Keratinocyte (primary cell): ENCODE measurements at places on chromosomes 16 and 17.

DNA sequence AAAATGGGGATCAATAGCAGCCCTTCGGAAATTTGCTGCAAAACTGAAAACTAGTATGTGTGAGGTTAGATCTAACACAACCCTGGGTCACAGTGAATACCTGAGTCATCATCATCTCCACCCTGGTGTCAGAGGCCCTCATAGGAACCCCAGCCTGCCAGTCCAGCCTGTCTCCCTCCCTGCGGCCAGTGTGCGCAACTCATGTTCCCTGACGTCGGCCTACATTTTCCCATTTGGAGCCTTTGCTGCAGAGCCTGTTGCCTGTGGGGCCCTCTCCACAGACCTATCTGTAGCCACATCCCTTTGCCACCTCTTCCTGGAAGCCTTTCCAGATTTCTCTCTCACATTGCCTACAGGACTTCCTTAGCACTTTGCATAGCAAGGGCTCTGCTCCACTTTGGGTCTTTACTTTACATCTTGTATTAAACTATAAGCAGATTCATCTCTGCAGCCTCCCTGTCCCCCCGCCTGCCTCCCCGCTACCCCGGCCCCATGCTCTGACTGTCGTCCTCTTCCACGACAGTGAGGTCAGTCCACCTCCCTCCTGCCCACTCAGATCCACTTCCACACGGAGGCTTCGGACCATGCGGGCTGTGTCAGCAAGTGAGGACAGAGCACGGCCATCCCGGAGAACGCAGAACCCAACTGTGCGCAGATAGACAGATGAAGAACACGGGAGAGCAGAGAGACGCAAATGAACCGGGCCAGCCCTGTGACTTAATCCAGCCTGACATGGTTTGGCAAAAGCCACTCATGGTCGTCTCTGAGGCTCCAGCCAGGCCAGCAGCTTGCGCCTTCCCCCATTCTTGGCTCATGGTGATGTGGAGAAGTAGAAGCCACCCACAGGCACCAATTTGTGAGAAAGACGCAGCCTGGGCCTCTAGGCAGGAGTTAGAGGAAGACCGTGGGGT, 31.0 kb downstream of the NGFR start:
- no peak for DNase-seq

DNA sequence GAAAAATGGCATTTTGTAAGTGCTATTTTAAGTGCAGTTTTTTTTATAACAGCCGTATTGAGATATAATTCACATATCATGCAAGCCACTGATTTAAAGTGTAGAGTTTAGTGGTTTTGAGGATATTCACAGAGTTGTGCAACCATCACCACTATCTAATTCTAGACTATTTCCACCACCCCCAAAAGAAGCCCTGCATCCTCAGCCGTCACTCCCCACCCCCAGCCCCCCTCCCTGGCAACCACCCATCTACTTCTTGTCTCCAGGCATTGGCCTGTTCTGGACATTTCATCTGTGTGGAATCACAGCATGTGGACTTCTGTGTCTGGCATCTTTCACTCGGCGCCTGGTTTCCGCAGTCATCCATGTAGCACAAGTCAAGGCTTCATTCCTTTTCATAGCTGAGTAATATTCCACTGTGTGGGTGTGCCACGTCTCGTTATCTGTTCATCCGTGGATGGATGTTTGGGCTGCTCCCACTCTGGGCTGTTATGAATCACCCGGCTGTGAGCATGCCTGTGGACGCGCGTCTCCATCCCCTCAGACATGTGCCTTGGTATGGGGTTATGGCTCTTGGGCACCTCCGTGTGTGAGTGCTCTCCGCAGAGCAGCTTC, 138.4 kb upstream of the CIBAR2 start:
- no peak for DNase-seq

- DNase-seq: no peak
Measured at GRCh38 chr16:87375426-87376135, 8.0 kb downstream of the FBXO31 start.

- DNase-seq: no peak
Measured at GRCh38 chr17:3647769-3648555, 11.4 kb downstream of the CTNS start.

DNA sequence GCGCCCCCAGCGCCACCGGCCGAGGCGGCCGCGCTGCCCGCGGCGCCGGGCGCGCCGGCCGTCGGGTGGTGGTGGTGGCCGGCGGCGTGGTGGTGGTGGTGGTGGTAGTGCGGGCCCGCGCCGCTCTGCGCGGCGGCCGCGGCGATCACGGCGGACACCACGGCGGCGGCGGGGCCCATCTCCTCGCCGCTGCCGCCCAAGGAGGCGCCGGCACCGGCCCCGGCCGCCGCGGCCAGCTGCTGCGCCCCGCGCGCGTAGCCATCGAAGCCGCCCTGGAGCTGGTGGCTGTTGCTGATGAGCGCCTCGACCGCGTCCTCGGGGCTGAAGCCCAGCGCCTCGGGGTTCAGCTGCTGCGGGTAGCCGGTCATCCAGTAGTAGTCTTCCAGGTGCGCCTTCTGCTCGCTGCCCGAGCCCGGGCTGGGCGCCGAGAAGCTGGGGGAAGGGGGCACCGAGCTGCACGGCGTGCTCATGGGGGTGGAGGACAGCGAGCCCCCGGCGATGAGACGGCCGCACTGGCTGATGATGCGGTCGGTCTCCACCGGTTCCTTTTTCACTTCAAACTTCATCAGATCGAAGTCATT, 1.2 kb downstream of the MAF start:
- no peak for DNase-seq

DNA sequence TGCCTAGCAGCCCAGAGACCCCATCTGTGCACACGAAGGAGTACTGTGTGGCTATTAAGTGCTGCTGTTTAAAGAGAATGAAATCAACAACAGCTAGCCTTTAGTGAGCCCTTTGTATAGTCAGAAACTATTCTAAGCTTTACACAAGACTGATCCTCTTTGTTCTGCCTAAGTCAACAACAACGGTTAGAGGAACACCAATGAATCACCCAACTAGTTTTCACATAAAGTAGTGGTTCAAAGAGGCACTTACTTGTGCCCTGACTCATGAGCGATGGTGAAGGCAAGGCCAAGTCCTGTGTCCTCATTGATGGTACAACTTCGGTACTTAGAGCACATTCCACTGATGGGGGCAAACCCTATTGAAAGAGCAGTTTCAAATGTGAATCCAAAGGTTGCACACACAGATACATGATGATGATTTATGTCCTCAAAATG, 75.8 kb downstream of the ADAMTS18 start:
- no peak for DNase-seq

DNA sequence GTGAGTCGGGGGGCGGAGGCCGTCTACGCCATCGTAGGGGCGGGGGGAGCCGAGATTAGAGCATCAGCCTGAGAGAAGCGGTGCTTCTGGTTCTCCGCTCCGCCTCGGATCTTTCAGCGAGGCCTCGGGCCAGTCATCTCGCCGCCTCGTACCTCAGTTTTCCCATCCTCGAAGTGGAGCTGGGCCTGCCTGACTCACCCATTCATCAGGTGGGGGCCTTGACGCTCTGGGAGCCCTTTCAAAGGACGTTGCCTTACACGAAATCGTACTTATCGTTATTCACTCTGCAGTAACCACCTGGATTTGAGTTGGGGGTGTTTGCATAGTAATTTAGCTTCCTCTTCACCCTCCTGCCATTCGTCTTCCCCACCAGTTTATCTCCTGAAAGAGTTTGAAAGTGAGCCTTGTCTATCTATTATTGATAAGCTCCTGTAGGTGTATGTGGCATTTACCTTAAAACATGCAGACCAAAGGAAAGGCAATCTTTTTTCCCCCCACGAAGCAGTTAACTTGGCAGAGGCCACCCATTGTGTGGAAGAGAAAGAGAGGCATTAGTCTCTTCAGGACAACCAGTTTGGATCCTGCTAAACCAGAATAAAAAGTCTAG, 674 bp downstream of the TAF15 start:
- DNase-seq: no peak

DNA sequence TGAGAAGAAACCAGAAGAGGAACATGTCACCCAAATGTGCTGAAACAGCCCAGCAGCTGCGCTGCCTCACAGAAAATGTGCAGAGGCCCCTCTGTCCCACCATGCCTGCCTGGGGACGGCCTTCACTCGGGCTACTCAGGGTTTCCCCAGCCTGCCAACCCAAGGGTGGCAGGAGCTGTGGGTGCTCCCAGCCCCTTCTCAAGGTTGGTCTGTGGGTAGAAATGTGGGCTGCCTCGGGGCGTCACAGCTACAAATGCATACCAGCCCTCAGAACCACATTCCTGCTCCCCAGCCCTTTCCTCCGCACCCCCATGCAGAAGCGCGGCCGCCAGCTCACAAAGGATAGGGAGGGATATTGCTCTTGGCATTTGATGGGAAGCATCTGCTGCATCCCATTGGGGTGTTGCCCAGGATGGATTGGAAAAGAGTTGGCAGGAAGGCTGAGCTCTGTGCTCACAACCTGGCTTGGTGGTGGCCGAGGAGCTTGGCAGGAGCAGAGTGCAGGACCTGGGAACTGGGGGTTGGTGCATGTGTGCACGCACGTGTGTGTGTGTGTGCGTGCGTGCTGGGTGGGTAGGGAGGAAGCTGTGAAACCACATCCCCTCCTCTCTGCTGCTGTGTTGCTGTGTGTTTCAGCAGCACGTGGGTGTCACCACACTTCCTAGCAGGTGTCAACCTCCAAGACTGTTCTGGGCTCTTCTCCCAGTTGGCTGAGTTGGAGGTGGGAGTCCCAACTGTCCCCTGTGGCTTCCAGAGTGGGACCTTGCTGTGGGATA, 304.4 kb downstream of the SEC14L1 start:
- no peak for DNase-seq

DNA sequence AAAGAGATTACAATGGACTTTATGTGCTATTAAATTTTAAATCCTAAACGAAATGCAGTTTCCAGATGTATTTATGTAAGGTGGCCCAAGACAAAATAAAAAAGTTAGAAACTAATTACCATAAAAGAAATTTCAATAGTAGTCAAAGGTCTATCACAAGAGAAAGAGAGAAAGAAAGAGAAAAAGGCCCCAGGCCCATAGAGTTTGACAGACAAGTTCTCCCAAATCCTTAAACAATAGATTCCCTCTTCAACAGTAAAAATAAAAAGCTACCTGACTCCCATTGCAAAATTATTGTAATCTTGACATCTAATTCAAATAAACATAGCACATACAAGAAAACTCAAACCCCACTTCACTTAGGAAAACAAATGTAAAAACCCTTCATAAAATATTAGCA, 8.6 kb upstream of the ERCC4 start:
- no peak for DNase-seq

DNA sequence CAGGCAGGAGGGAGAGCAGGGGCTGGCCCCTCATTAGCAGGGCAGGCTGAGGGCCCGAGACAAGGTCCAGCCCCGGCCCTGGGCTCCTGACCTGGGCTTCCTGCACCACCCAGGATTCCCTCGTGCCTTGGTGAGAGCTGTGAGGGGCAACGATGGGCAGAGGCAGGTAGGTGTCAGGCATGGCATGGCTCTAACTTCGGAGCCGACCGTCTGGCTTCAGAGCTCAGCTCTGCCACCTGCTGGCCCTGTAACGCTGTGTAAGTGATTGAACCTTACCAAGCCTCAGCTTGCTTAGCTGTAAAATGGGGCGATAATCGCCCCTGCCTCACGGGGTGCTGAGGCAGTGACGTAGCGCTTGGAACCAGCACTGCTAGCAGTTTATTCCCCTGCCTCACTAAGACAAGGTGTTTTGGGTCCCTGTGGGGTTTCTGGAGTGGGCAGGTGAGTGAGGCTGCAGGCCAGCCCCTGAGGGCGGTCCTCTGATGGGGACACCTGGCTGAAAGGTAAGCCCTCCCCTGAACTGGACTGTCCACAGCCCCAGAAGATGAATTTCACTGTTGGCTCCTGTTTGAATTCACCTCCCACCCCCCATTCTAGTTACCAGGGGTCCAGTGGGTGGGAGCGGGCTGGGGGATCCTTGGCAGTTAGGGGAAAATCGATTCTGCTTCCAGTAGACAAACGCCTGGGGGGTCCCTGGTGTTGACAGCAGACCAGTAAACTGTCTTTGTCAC, 184.8 kb upstream of the GSE1 start:
- DNase-seq: no peak

DNA sequence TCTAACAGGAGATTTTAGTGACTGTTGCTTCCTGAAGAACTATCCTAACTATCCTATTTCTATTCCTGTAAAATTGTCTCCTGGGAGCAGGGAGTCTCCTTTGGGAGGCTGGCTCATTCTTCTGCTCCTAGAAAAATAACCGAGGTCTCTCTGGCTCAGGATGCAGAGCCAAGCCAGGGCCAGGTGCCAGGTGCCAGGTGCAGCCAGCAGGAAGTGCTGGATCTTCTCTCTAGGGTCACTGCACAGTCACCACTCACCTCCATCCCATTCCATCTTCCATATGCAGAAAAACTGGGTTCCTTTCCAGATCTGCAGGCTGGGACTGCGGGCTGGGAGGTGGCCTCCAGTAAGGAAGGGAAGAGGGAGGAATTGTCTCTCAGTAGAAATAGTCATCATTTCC, 3.8 kb upstream of the TMC7 start:
- no peak for DNase-seq

DNA sequence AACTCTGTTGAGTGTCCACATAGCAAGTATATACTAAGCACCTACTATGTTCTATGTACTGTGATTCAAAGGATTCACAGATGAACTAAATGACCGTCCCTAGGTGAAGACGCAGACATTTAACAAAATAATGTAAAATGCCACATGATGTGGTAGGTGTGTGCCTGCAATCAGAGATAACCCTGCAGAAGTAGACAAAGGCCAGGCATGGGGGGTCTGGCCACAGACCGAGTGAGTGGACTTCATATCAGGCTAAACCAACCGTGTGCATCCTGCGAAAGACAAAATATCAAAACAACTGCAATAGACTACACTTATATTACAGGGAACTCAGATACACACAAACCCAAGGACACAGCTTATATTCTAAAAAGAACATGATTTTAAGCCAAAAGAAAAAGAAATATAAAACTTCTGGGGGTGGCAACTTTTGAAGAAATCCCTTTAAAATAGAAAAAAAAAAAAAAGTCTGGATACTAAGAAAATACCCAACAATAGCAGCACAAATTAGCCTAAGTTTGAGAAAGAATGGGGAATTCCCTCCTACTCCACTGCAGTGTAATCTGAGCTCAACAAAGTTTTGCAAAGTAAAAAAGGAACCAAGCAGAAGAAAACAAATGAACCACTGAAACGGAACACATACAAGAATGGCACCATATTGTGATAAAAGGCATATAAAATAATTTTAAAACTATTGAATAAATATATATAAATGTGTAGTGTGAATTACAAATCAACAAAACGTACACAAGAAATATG, 12.3 kb downstream of the HSDL1 start:
- no peak for DNase-seq

DNA sequence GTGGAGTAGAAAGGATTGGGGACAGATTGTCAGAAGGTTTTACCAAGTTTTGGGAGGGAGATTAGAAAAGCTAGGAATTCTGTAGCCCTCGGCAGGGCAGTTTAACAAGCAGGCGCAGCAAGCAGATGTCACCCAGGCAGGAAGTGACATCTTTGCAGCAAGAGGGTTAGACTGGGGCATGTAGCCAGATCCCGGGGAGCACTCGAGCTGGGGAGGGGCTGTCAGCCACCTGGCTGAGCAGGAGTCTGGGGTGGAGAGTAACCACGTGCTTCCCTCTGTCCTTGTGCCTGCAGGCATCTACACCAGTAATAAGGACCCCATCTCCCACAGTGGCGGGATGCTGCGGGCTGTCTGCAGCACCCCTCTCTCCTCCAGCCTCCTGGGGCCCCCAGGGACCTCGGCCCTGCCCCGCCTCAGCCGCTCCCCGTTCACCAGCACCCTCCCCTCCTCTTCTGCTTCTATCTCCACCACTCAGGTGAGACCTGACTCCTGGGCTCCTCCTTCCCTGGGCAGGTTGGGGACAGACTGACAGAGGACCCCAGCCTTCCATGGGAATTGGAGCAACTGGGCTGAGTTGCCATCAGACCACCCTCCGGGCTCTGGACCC, 12.2 kb downstream of the MLLT6 start:
- no peak for DNase-seq
